NCI-H82 (cell line): ENCODE measurements at places on chromosomes 1 and 21.

DNA sequence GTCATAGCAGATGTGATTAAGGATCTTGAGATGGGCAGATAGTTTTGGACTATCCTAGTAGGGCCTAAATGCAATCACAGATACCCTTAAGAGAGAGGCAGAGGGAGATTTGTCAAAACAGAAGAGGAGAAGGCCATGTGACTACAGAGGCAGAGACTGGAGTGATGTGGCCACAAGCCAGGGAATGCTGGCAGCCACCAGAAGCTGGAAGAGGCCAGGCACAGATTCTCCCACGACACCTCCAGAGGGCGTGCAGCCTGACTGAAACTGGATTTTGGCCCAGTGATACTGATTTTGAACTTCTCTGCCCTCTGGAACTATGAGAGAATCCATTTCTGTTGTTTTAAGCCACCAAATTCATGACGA lies 52.1 kb upstream of the EPS8L3 start:
- no peak for DNase-seq

- DNase-seq, result no peak
Observed at GRCh38 chr1:61997123-61997522, 197.5 kb upstream of the L1TD1 start.

DNA sequence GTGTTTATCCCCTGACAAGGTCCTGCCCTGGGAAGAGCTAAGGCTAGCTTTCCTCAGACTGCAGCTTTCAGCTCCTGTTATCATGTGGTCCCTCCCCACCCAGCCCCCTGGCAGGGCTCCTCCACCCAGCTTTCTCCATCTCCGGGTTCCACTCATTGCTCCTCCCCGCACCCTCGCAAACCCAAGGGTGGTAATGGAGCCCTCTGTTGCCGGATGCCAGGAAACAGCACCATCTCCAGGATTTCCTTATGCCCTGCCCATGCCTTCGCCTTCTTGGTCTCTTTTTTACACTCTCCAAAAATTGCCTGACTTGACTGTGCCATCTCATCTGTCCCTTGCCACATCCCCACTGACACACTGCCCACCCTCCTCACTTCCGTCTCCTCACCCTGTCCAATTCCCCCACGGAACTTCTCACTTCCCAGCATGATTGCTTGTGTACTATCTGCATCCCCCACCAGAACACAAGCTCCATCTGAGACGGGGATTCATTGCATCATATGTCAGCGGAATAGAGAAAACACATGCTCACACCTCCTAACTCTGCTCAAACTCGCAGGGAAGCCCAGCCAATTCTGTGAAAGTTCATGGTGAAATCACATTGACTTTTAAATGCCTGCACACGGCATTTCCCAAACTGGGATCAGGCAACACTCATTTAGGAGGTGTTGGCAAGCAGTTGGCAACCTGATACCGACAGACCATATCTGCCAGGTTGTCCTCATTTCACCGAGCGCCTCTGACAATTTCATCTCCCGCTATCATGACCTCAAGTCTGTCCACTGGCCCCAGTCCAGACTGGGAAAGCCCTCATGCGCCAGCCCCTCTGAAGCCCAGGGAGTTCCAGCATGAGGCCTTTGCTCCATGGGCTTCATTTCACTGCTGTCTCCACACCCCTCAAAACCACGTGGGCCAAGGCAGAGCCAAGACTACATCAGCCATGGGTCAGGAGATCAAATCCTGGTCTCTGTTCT lies 201.1 kb downstream of the MATN1 start:
- no peak for DNase-seq

DNA sequence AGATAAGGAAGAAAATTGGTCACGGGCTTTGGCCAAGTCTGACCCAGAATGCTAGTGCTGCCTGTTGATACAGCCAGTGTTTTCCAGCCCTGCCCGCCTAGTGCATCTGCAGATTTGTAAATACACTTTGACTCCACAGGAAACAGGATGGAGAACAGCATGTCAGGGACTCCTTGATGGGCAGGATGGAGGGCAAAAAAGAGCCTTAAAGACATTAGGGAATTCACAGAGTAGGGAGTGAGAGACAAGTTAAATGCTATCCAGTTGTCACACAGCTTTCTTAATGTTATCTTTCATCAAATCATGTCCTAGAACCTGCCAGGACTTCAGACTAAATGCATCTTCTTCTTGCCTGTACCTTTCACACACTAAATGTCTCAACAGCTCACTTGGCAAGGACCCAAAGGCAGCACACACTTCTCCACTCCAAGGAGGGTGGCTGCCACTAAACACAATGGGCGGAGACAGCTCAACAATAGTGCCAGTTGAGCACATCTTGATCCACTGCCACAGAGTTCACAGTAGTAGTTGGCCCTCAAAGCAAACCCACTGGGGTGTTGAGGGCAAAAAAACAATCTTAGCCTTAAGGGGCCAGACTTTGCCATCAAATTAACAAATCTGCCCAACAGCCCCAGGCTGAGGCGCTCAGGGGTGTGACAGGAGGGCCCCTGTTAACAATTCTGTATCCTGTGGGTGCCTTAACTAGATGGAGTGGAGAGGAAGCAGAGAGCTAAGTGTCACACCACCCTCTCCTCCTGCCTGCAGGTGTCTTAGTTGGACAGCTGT lies 2.7 kb downstream of the HIVEP3 start:
- DNase-seq, result no peak

- no peak for DNase-seq
Observed at GRCh38 chr1:112067989-112068388, 78.5 kb upstream of the KCND3 start.
